ENCODE measurements at places on chromosomes 12 and 14. TPM values are rescaled to one million over a fixed set of nuclear protein-coding genes. Genes with fewer than 3 reads are reported as not detected.

DNA sequence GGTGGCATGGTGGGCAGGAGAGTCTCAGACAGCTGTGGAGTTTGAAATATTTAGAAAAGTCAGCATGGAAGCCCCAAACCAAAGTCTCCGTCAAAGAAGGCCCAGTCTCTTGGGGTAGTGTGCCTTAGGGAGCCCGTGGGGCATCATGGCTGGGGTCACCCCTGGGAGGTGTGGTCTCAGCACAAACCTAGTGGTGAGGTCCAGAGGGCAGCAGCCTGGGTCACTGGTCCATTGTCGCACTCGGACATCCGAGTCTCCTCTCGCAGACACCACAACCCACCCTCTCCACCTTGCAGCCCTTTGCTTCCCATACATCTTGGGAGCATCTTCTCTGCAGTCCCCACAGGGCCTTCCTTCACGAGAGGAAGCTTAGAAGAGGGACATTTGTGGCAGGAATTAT is 588.0 kb upstream of the TMEM132C start:
- DNase-seq: no peak

GRCh38 chr12:32049956-32050355 is 56.7 kb upstream of the BICD1 start:
- no peak for DNase-seq

GRCh38 chr12:20245491-20245890 is 122.8 kb upstream of the PDE3A start:
- no peak for DNase-seq

GRCh38 chr12:9331218-9331626 is 123.0 kb upstream of the PZP start:
- DNase-seq: peak; percentile 83

DNA sequence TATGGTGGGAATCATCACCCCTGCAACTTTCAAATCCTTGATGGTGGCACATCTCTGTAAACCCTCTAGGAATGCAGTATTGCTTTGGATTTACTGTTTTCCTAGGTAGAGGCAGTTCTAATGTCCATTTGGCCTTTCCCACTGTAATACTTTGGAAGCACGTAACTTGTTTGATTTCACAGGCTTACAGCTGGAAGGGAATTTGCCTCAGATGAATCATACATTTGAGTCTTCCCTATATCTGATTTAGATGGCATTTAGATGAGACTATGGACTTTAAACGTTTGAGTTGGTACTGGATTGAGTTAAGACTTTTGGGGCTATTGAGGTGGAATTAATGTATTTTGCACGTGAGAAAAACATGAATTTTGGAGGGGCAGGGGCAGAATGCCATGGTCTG is 35.9 kb downstream of the DAAM1 start:
- DNase-seq: no peak

DNA sequence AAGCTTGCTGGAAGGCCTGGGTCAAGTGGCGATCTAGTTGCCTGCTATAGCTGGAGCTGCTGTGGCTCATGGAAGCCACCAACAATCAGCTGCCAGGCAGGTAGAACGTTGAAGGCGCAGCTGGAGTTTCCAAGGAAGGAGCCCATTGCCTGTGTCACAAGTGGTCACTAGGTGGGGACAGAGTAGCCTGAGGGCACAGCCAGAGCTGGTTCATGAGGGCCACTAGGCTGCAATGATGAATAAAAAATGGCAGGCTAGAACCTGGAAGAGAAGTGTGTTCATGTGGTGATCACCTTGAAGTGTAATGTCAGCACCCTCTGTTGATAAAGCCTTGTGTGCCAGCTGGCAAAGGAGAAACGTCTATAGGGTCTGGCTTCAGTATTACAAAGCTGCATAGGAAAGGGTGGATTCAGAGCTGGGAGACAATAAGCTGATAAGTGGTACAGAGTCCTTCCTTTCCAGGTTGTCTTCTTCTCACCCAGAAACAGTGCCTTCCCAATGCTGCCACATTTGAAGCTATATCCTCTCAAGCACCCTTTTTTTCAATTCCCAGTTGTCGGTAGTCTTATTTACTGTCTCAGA is 165.8 kb downstream of the EMP1 start:
- peak; percentile 83 for DNase-seq

GRCh38 chr12:60100160-60100559 is 504.3 kb downstream of the SLC16A7 start:
- no peak for DNase-seq

DNA sequence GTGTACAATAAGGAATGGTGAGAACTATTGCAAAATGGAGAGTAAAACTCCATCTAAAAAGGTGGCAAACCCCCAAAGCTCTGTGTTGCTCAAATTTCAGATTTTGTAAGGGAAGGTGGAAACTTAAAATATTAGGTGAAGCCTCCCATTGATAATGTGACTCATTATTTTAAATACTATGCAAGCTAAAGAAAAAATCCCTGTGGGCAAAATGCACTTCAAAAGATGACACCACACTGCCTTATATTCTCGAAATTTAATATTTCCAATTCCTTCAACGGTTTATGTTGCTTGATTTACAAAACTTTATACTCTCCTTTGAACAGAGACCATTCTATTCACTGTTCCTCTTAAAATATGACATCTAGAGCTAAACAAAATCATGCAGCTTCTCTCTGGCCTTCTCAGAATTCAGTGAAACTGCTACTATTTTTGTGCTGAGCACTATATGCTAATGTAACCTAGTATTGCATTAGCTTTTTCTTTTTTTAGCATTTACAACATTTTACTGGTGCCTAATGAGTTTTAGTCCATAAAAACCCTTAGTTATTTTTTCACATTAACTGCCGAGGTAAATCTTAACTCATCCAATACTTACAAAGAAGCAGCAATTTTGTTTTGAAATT is 297.7 kb downstream of the SYT1 start:
- DNase-seq: no peak

GRCh38 chr14:103301512-103302354 is 32.3 kb upstream of the EIF5 start:
- DNase-seq: no peak

GRCh38 chr12:115794659-115795081 is 482.8 kb downstream of the MED13L start:
- DNase-seq: peak; percentile 64

GRCh38 chr14:59398841-59399240 is 66.3 kb downstream of the GPR135 start:
- DNase-seq: no peak

The TMEM117 gene
- total RNA-seq: 15.2 TPM

The NKX2-8 gene
- not detected for total RNA-seq

The IL26 gene
- not detected for total RNA-seq

The C12orf42 gene
- not detected for total RNA-seq

The ANO4 gene
- total RNA-seq: 0.13 TPM

The YLPM1 gene
- 59.7 TPM for total RNA-seq

The ARF3 gene
- 266 TPM for total RNA-seq

The POMT2 gene
- 23.2 TPM for total RNA-seq

The COQ6 gene
- 20.5 TPM for total RNA-seq

The GLIPR1L1 gene
- not detected for total RNA-seq
